H54 (cell line): ENCODE measurements at places on chromosomes 5 and 9.

- DNase-seq = no peak
Measured at GRCh38 chr5:12459326-12459725, 555.1 kb upstream of the CTNND2 start.

GRCh38 chr5:159133041-159133741 lies 33.5 kb upstream of the EBF1 start:
- DNase-seq = no peak

DNA sequence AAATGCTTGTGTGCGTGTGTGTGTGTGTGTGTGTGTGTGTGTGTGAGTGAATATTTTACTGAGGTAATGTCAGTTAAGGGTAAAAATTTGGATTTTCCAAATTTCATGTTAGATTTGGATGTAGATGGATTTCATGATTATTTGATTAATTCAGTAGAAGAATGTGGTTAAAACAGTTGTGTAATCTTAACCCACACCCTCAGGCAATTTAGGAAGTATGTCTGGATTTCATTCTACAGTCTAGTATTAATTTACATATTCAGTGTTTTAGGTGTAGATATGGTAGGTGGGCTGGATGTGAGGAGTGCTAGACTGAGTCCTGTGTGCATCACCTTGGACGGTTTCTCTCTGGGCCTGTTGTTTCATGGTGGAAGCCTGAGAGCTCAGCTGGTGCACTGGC lies 99.1 kb upstream of the CKMT2 start:
- no peak for DNase-seq

- no peak for DNase-seq
Measured at GRCh38 chr5:126454081-126454480, 30.9 kb downstream of the GRAMD2B start.

DNA sequence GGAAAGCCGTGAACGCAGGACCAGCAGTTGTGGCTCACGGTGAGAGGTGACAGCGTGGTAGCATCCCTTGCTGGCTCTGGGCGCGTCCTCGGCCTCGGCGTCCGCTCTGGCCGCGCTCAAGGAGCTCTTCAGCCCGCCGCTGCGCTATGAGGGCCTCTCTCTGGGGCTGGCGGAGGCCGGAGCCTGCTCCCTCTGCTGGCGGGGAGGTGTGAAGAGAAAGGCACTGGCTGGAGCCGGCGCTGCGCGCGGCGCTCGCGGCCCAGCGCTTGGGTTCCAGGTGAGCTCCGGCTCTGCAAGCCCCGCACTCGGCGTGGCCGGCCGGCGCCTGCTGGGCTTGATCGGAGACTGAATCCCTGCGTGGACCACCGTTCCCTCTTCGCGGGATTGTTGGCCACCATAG lies 705.6 kb downstream of the SEMA5A start:
- no peak for DNase-seq
